Prostate gland (tissue), 2 donors: ENCODE measurements at places on chromosomes 16 and 17. TPM values are rescaled to one million over a fixed set of nuclear protein-coding genes. Genes with fewer than 3 reads are reported as not detected.

GRCh38 chr16:2426941-2427361, 2.3 kb upstream of the CCNF start:
- H3K36me3 ChIP-seq = no peaks in the 10 kb centered on the region
- no peak overlapping the region for H3K4me3 ChIP-seq
- no peak overlapping the region for H3K27ac ChIP-seq
- no peaks in the 10 kb centered on the region for H3K27me3 ChIP-seq
- no peaks in the 10 kb centered on the region for H3K4me1 ChIP-seq

DNA sequence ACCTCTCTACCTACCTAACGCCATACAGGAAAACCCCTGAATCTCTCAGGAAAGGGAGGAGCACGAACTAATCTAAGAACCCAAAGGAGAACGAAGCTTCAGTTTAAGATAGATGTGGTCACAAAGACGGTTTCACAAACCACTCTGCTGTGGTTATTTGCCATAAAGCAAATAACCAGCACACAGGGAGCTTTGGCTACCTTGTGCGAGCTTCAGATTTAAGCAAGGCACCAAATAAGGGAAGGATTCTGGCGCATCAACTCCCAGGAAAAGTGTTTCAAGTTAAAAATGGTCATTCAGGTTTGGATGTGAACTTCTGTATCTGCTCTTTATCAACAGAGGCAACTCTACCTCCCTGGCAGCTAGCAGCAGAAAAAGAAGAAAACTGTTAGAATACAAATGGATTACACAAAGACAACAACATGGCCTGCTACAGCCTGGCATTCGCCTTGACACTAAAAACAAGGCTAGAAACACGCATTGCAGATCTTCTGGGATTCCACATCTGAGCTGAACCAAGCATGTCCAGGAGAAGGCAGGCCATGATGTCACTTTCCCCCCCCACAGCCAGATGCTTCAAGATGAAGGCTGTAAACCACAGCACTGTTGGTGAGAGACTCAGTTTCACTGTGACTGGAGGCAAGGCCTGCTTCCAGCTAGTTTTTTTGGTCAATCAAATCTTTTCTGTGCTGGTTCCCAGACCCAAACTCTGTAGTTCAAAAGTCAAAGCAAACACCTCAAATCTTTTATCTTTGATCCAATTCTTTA, 43.6 kb downstream of the SMG6 start:
- no peaks in the 10 kb centered on the region for H3K27me3 ChIP-seq
- DNase-seq = no peak
- H3K4me3 ChIP-seq = no peak overlapping the region
- H3K36me3 ChIP-seq = no peaks in the 10 kb centered on the region

DNA sequence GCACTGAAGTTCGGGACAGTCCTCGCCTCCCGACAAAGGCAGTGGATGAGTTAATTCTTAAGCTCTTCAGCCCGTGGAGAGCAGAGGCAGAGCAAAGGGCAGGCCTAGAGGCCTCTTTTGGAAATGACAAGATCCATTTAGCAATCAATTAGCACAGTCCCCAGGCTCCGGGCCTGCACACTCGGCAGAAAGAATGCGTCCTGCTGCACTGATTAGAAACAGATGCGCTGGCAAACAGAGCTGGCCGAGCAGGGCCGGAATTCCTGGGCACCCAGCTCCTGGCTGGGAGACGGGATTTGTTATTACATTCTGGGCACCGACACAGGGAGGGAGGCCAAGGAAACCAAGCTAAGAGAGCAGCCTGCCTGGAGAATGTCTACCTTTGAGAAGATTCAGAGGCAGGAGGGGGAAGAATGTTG, 162.9 kb downstream of the COPRS start:
- DNase-seq = peak; percentile 89
- H3K4me3 ChIP-seq = no peak overlapping the region
- no peaks in the 10 kb centered on the region for H3K36me3 ChIP-seq
- peak overlapping the region; percentile 43 for H3K27ac ChIP-seq
- no peaks in the 10 kb centered on the region for H3K27me3 ChIP-seq
- peaks cover 7% of the 10 kb centered on the region for H3K4me1 ChIP-seq

GRCh38 chr16:78324649-78325285, 225.3 kb downstream of the WWOX start:
- no peak overlapping the region for H3K4me3 ChIP-seq
- no peak overlapping the region for H3K27ac ChIP-seq
- DNase-seq = no peak
- no peaks in the 10 kb centered on the region for H3K4me1 ChIP-seq
- no peaks in the 10 kb centered on the region for H3K36me3 ChIP-seq
- no peaks in the 10 kb centered on the region for H3K27me3 ChIP-seq

DNA sequence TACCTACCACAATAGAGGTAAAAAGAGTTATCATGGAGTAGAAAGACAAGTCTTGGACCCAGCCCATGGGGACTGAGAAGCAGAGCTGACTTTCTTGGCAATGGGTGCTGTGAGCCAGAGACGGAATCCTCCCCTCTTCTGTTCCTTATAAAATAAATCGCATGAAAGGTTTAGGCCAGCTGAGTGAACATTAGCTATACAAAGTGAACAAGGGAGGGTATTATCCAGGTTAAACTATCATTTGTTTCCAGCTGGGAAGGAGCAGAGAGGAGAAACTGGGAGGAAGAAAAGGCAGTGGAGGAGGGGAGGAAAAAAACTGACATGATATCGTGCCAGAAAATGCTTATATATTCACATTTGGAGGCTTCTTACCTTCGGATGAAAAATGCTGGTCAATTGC, 13.3 kb upstream of the PAFAH1B1 start:
- H3K4me3 ChIP-seq = no peak overlapping the region

GRCh38 chr17:73132085-73132492, 32.7 kb upstream of the SSTR2 start:
- no peaks in the 10 kb centered on the region for H3K27me3 ChIP-seq
- no peak for DNase-seq
- H3K36me3 ChIP-seq = no peaks in the 10 kb centered on the region
- no peak overlapping the region for H3K27ac ChIP-seq

GRCh38 chr16:71807905-71808592, 585 bp downstream of the AP1G1 start:
- no peaks in the 10 kb centered on the region for H3K4me1 ChIP-seq
- H3K36me3 ChIP-seq = no peaks in the 10 kb centered on the region
- no peaks in the 10 kb centered on the region for H3K27me3 ChIP-seq
- peak overlapping the region; percentile 82 for H3K4me3 ChIP-seq

DNA sequence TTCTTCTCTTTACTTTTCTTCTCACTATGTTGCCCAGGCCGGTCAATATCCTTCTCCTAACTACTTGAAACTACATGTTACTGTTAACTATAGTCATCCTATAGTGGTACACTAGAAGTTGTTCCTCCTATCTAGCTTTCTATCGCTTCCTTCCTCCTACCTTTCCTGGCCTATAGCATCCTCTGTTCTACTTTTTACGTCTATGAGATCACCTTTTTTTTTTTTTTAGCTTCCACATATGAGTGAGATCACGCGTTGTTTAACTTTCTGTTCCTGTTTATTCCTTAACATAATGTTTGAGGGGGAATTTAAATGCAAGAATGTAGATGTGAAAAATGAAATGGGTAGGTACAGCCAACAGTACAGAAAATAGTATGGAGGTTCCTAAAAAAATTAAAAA, 30.5 kb upstream of the YPEL2 start:
- no peak overlapping the region for H3K27ac ChIP-seq
- no peaks in the 10 kb centered on the region for H3K27me3 ChIP-seq
- H3K4me1 ChIP-seq = no peaks in the 10 kb centered on the region
- H3K36me3 ChIP-seq = no peaks in the 10 kb centered on the region

DNA sequence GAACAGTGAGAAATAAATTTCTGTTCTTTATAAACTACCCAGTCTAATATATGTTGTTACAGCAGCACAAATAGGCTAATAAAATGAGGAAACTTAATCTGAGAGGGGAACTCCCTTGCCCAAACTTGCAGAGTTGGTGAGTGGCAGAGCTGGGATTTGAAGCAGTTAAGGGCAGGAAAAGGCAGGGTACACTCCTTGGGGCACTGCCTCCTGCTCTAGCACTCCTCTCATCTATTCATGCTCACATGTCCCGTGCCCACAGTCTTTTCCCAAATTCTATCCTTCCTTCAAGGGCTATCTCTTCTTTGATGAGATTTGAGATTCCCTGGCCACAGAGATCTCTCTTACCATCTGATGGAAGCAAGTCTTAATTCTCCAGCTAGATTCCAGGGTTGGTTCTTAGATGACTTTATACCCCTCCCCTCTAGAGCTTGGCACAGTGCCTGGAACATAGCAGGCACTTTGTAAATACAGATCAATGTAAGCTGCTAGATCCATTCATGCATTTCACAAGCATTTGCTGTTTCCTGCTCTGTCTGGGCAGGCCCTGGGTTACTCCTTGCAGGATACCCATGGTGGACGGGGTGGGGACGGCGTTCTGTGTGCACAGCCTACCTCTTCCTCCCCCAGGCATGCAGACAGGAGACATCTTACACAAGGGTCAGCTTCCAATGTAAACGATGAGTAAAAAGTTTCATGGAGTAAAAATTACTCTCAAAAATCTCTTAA, 39.2 kb upstream of the ABCC12 start:
- no peaks in the 10 kb centered on the region for H3K36me3 ChIP-seq
- H3K4me1 ChIP-seq = no peaks in the 10 kb centered on the region
- H3K4me3 ChIP-seq = no peak overlapping the region
- no peaks in the 10 kb centered on the region for H3K27me3 ChIP-seq

GRCh38 chr16:55349867-55350266, 25.9 kb downstream of the IRX6 start:
- H3K36me3 ChIP-seq = no peaks in the 10 kb centered on the region
- H3K4me1 ChIP-seq = no peaks in the 10 kb centered on the region
- H3K27me3 ChIP-seq = no peaks in the 10 kb centered on the region
- H3K27ac ChIP-seq = no peak overlapping the region
- no peak overlapping the region for H3K4me3 ChIP-seq

DNA sequence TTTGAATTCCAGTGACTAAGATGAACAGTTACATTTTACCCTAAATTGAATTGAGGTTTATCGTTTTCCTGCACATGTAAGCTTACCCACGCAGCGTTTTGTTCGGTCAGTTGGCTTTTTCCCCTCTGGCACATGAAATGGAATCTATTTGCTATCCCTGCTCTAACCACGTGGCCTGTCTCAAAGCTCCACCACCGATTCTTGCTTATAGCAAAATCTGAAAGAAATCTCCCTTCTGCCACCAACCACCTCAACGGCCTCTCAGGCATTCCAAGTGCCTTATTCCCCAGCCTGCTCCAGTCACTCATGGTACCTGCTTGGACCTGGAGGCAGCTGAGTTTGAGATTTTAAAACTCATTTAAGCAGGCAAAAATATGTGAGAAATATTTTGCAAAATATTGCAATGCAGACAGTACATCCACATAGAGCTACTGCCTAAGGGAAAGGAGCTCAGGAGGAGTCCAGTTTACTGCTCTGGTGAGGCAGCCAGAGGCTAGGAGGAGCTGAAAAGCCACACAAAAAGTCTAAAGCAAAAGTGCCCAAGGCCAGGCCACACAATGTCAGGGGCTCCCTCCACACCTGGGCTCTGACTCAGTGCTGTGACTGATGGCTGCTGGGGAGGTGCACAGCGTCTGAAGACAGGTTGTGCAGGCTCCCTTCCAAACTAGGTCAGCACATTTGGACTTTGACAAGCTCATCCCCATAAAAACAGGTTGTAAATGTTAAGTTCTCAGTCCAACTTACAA, 26.4 kb downstream of the ARHGAP17 start:
- peak; percentile 64 for DNase-seq
- H3K36me3 ChIP-seq = no peaks in the 10 kb centered on the region
- H3K4me3 ChIP-seq = no peak overlapping the region
- H3K27ac ChIP-seq = peak overlapping the region; percentile 8
- no peaks in the 10 kb centered on the region for H3K27me3 ChIP-seq
- H3K4me1 ChIP-seq = peaks cover 13% of the 10 kb centered on the region

GRCh38 chr16:46649588-46650253, 28.5 kb upstream of the SHCBP1 start:
- H3K36me3 ChIP-seq = no peaks in the 10 kb centered on the region
- peak overlapping the region; percentile 2 for H3K27ac ChIP-seq
- H3K27me3 ChIP-seq = no peaks in the 10 kb centered on the region
- no peaks in the 10 kb centered on the region for H3K4me1 ChIP-seq
- no peak for DNase-seq

The PTRH2 gene
- 38.3 TPM for total RNA-seq

The PRAC1 gene
- total RNA-seq = 243 TPM

The DHRS7C gene
- total RNA-seq = not detected

The ABCC12 gene
- not detected for total RNA-seq

The PRSS33 gene
- not detected for total RNA-seq

The SLC5A10 gene
- total RNA-seq = not detected
